Astrocyte (in vitro differentiated cells and primary cell): ENCODE measurements at places on chromosomes 3 and 15. TPM values are rescaled to one million over a fixed set of nuclear protein-coding genes. Genes with fewer than 3 reads are reported as not detected.

DNA sequence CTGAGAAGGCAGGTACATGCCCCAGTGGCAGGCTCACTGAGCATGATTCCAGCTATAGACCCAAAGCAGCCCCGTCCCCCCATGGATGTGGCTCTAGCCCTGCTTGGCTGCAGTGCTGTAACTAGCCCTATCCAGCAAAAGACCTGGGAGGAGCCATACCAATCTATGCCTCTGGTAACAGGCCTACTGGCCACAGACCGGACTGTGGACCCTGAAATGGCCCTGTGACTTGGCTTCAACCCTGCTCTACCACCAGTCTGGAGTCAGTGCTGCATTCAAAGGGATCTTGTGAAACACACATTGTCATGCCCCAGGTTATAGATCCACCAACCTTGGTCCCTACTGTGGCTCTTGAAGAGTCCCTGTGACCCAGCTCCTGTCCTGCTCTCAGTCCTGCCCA is 46.7 kb downstream of the OXSM start:
- no peak overlapping the region for H3K27ac ChIP-seq
- H3K4me3 ChIP-seq: no peak overlapping the region
- H3K36me3 ChIP-seq: no peaks in the 10 kb centered on the region
- no peaks in the 10 kb centered on the region for H3K27me3 ChIP-seq
- DNase-seq: no peak

GRCh38 chr15:37788330-37788729 is 146.1 kb upstream of the TMCO5A start:
- no peak for DNase-seq
- no peaks in the 10 kb centered on the region for H3K27me3 ChIP-seq
- no peak overlapping the region for H3K4me3 ChIP-seq
- no peak overlapping the region for H3K27ac ChIP-seq
- no peaks in the 10 kb centered on the region for H3K36me3 ChIP-seq

DNA sequence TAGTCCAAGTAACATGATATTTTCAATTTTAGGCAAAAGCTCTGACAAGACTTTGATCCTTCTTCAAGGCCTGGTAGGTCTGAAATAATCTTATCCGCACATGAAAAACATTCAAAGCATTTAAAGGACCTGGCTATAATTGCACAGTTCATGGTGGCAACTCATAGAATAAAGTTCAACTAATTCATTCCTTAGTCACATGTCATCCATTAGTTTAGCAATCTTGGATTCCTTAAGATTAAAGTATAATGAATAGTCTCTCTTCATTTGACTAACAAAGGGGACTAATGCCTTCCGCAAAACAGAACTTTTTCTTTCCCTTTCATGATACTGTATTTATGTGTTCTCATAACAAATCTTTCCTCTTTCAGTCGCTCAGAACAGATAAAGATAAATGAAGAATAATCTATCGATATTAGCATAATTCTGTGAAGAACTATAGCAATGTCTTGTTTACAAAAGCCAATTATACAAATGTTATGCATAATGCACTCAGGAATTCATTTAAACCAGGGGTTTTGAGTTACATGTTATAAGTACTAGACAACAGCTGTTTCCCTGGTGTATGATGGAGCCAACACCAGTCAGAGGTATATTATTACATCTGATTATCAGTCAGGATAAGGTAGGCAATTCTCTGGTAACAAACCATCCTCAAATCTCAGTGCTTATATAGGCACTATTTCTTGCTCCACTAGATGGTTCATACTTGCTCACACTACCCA is 172.5 kb downstream of the POTEB3 start:
- no peak overlapping the region for H3K4me3 ChIP-seq
- no peaks in the 10 kb centered on the region for H3K36me3 ChIP-seq
- no peaks in the 10 kb centered on the region for H3K4me1 ChIP-seq
- H3K27me3 ChIP-seq: no peaks in the 10 kb centered on the region
- no peak for DNase-seq
- no peak overlapping the region for H3K27ac ChIP-seq

DNA sequence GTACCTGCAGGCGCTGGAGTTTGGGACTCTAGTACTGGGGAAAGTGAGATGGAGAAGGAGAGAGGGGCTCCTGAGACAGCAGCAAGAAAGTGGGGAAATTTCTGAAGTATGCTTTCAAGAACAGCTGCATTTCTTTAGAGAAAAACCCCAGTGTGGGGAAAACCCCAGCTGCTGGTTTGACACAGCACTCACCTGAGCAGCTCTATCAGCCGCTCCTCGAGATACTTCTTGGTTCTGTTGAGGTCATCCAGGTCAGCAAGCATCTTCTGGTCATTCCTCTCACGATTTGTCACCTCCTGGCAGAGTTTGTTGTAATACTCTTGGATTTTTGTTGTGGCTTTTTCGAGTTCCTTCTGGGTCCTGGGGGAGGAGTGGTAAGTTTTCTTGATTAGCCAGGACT is 18.8 kb downstream of the CXCR6 start:
- no peak for DNase-seq
- H3K4me1 ChIP-seq: peaks cover 4% of the 10 kb centered on the region
- H3K27me3 ChIP-seq: no peaks in the 10 kb centered on the region
- peaks cover 25% of the 10 kb centered on the region for H3K36me3 ChIP-seq
- H3K27ac ChIP-seq: no peak overlapping the region

DNA sequence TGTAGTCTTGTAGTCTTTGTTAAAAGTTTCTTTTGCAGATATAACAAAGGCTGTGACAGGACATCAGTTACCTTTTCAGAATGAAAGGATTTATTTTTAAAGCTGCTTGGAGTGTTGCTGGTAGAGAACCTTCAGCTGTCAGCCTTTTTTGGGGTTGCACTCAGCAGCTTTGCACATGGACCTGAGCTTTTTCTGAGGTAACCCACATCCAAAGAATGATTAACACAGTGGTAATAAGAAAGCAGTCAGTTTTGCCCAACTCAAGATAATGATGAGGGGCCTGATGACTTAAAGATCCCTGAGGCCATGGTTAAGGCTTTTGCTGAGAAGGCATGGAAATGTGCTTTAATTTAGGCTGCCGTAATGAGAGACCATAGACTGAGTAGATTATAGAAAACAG is 1042.7 kb downstream of the PLOD2 start:
- no peaks in the 10 kb centered on the region for H3K4me1 ChIP-seq
- H3K4me3 ChIP-seq: no peak overlapping the region
- no peaks in the 10 kb centered on the region for H3K36me3 ChIP-seq
- no peak overlapping the region for H3K27ac ChIP-seq
- H3K27me3 ChIP-seq: no peaks in the 10 kb centered on the region
- DNase-seq: no peak

DNA sequence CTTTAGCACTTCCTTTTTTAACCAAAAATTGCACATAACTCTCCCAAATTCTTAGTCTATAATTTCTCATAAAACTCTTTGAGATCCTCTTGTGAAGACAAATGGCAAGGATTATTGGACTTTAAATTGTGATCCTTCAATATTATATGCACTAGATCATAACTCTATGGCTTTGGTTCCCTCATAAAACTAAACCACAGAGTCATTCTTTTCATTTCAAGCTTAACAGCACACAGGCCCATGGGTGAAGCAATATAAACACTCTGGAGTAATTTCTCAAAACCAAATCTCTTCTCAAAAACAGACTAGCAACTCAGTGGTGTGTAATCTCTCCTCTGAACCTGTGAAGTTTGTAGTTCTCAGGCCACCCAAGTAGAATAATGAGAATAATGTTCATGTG is 171.0 kb upstream of the NECTIN3 start:
- H3K4me1 ChIP-seq: no peaks in the 10 kb centered on the region
- H3K4me3 ChIP-seq: no peak overlapping the region
- DNase-seq: peak; percentile 34

- peaks cover 12% of the 10 kb centered on the region for H3K36me3 ChIP-seq
- H3K27me3 ChIP-seq: no peaks in the 10 kb centered on the region
- no peak overlapping the region for H3K4me3 ChIP-seq
Measured at GRCh38 chr3:149954812-149955211, 15.9 kb downstream of the PFN2 start.

DNA sequence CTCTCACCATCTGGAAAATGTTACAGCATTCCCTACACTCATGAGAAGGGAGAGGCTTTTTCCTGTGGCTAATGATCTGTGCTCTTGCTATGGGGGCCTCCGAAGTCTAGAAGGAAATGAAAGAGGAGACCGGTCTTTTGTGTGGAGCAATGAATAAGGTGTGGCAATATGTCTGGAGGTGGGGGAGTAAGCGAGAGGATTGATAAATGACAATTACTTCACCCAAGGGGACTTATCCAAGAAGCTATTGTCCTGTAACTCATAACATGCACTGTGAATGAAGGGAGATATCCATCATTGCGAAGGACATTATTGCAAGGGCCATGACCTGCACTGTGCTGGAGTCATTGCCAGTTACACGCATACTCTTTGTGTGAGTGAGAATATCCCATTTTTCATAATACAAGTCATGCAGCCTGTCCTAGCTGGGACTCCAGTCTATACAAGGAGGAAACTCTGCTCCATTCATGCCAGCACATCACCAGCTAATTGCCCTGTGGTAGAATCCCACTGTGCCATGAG is 37.7 kb upstream of the SYNPR start:
- DNase-seq: peak; percentile 34
- H3K36me3 ChIP-seq: no peaks in the 10 kb centered on the region
- no peaks in the 10 kb centered on the region for H3K27me3 ChIP-seq
- no peak overlapping the region for H3K27ac ChIP-seq
- H3K4me3 ChIP-seq: no peak overlapping the region

GRCh38 chr15:76204916-76205460 is 106.3 kb downstream of the ETFA start:
- no peaks in the 10 kb centered on the region for H3K36me3 ChIP-seq
- H3K4me3 ChIP-seq: no peak overlapping the region
- no peak for DNase-seq
- H3K4me1 ChIP-seq: peaks cover under 1% of the 10 kb centered on the region
- H3K27me3 ChIP-seq: no peaks in the 10 kb centered on the region

DNA sequence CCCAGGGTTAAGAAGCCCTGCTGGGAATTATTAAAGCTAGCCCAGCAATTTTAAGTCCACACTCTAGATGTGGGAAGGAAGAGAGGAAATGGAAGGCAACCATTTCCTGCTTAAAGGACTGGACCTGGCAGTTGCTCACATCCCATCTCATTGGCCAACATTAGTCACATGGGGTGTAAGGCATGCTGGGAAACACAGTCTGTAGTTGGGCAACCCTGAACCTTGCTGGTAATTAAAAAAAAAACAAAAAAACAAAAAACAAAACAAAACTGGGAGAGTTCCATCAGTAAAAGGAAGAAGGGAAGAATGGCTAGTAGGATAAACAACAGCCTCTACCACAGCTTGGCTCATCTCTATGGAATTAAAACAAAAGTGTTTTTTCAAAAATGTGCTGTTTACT is 136.0 kb downstream of the VGLL4 start:
- no peak overlapping the region for H3K27ac ChIP-seq
- H3K4me1 ChIP-seq: peaks cover 27% of the 10 kb centered on the region
- H3K4me3 ChIP-seq: no peak overlapping the region

- H3K36me3 ChIP-seq: no peaks in the 10 kb centered on the region
- no peaks in the 10 kb centered on the region for H3K27me3 ChIP-seq
- H3K4me3 ChIP-seq: no peak overlapping the region
- no peak overlapping the region for H3K27ac ChIP-seq
- no peak for DNase-seq
- H3K4me1 ChIP-seq: no peaks in the 10 kb centered on the region
Measured at GRCh38 chr3:31813197-31813596, 167.9 kb downstream of the OSBPL10 start.

GRCh38 chr3:133980550-133980949 is 49.2 kb downstream of the SLCO2A1 start:
- no peaks in the 10 kb centered on the region for H3K36me3 ChIP-seq
- H3K27me3 ChIP-seq: no peaks in the 10 kb centered on the region
- H3K4me3 ChIP-seq: no peak overlapping the region
- H3K4me1 ChIP-seq: no peaks in the 10 kb centered on the region
- no peak for DNase-seq
- no peak overlapping the region for H3K27ac ChIP-seq

- H3K27ac ChIP-seq: no peak within 1 kb of the TSS
- H3K4me3 ChIP-seq: no peak within 1 kb of the TSS
- no peak for DNase-seq
- no peaks in the 10 kb centered on the region for H3K36me3 ChIP-seq
- peaks cover 67% of the 10 kb centered on the region for H3K27me3 ChIP-seq
- H3K4me1 ChIP-seq: peaks cover 5% of the 10 kb centered on the region
Measured at GRCh38 chr3:129974564-129974832, at the start of gene TRH. TRH (plus strand) TSS chr3:129974720; CDS start chr3:129975817, 1,097 bp downstream.

DNA sequence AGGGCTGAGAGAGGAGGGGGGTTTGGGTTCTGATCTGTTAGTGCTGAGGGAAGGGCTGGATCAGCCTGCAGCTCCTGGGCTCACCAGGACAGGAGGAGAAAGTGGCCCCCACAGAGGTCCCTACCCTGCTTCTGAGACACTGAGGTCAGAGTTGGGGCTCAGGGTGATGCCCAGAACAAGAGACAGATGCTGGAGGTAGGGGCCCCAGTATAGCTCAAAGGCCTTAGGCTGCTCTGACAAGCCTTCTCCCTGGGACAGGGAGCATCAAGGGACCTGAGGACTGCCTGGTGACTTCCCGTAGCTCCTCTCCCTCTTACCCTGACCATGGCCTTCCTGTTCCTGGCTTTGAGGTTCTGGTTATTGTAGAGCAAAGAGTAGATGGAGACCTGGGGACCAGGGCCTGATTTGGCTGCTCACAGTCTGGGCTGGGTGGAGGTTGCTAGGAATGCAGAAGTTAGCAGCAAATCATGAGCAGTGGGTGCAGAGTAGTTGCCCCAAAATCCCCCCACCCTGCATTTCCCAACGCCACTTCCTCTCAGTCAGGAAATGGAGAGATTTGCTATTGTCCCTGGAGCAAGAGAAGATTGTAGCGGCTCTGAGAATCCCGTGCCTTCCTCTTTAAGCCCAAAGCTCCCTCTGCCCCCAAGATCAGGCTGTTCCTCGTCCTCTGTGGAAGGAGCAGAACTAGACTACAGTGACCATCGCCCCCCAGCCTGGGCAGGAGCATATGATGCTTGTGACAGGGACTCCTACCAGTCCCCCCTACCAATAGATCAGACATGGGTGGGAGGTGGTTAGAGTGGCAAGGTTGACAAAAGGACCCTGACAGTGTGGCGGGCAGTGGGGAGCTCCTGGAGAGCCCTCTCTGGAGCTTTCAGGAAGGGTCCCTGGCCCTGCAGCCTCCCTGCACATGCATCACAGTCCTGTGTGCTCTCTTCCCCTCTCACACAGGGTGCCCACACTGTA is 47.4 kb upstream of the SEC22A start:
- no peak overlapping the region for H3K4me3 ChIP-seq
- no peak overlapping the region for H3K27ac ChIP-seq
- H3K36me3 ChIP-seq: peaks cover 10% of the 10 kb centered on the region
- no peaks in the 10 kb centered on the region for H3K27me3 ChIP-seq
- DNase-seq: no peak

GRCh38 chr3:103393395-103394186 is 958.8 kb downstream of the ZPLD1 start:
- H3K4me3 ChIP-seq: no peak overlapping the region
- H3K27me3 ChIP-seq: no peaks in the 10 kb centered on the region
- H3K36me3 ChIP-seq: no peaks in the 10 kb centered on the region

Gene NR2E3
- total RNA-seq: not detected in 2 replicates

Gene CD96
- total RNA-seq: 0.61 and 1.0 TPM in 2 replicates

Gene CILP
- total RNA-seq: 1.1 and 3.6 TPM in 2 replicates

Gene GATA2
- 0.58 and 1.7 TPM in 2 replicates for total RNA-seq

Gene CHRFAM7A
- total RNA-seq: 0.64 and 1.8 TPM in 2 replicates

Gene NAA80
- 6.3 and 7.0 TPM in 2 replicates for total RNA-seq

Gene CA12
- total RNA-seq: 0.54 and 0.70 TPM in 2 replicates

Gene BOC
- 20.2 TPM in 2 replicates for total RNA-seq
